ENCODE measurements at places on chromosomes 3 and 15. TPM values are rescaled to one million over a fixed set of nuclear protein-coding genes. Genes with fewer than 3 reads are reported as not detected.
A peak's percentile ranks its signal among the peaks of the same experiment; 100 is the strongest.

DNA sequence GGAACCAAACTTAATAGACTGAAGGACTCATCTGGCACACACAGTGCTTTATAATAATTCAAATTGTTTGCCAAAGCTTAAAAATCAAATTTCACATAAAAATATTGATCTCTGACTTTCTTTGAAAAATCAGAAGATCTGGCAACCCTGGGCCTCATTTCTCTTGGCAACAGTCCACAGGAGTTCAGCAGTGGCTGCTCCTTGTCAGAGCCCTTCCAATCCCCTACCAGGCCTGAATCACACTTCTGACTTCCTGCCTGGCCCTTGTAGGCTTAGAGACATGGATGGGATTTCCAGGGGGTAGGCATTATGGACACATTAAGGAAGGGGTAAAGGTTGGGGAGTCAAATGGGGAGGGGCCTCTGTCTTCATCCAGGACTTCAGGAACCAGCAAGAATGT is 55.5 kb downstream of the PLS1 start:
- no peak for DNase-seq

DNA sequence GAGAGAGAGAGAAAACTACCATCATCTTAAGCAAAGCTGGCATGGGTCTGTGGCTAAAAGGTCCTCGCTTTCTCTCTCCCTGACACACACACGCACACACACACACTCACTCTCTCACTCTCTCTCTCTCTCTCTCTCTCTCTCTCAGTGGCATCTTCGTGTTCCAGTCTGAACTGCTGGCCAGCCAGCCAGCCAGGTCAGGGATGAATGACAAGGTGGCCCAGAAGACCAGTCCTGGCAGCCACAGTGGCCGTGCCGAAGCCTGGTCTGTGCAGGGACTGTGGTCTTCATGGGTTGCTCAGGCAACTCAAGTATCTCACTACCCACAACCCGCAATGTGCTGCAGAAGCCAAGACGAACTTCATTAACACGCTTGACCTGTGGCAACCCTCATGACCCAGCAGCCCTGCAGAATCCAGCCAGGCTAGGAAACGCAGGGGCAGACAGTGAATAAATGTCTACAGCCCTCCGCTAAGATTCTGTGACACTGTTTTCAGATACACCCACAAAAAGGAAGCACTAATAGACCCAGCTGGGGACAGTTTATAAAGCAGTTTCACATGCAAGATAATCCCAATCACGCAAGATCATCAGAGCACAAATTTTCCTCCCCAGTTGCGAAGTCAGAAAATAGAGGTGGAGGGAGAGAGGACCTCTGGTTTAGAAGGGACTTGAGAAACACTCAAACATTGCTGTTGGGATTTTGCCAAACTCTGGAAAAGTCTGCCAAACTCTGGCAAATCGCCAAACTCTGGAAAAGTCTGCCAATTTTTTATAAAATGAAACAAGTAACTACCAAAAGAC is 66.4 kb downstream of the XXYLT1 start:
- DNase-seq: peak; percentile 21

GRCh38 chr3:186570941-186571643 is 572 bp downstream of the DNAJB11 start:
- DNase-seq: no peak

DNA sequence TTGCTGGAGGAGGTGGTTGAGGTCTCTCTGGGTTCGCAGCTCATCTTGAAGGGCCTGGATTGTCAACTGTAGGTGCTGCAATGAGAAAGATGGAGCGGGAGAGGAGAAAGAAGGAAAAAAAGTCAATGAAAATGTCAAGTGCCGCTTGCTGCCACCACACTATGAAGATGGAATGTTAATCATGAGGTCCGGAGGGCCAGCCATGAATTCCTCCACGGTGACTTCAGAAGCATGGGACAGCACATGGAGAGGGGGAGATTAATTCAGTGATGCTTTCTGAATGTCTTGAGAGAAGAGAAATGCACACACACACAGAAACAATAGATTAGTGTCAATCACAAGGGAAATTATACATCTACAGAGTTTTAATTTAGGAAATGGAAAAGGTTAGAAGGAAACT is 171.9 kb downstream of the ERC2 start:
- DNase-seq: no peak

DNA sequence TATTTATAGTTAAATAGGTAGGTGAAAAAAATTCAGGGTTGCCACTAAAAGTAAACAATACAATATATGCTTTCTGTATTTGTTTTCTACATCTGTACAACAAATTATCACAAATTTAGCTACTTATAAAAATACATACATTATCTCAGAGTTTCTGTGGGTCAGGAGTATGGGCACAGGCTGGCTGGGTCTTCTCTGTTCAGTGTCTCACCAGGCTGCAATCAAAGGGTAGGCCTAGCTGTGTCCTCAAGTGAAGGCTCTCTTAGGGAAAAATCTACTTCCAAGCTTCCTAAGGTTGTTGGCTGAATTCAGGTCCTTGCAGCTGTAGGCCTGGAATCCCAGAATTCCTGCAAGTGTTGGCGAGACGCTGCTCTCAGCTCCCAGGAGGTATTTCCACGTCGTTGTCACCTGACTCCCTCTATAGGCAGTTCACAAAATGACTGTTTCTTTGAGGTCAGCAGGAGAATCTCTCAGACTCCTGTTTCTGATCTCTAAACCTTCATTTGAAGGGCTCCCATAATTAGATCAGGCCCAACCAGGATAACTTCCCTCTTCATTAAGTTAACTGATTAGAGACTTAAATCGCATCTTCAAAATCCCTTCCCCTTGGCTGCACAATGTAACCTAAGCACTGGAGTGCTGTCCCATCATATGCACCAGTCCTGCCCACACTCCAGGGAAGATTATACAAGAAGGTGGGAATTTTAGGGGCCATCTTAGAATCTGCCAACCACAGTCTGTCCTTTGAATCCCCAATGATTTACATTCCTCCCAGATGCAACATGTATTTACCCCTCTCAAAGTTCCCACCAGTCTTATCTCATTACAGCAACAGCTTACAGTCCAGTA is 296.6 kb downstream of the SUCLG2 start:
- peak; percentile 26 for DNase-seq

GRCh38 chr3:64290161-64290560 is 64.9 kb upstream of the PRICKLE2 start:
- no peak for DNase-seq

DNA sequence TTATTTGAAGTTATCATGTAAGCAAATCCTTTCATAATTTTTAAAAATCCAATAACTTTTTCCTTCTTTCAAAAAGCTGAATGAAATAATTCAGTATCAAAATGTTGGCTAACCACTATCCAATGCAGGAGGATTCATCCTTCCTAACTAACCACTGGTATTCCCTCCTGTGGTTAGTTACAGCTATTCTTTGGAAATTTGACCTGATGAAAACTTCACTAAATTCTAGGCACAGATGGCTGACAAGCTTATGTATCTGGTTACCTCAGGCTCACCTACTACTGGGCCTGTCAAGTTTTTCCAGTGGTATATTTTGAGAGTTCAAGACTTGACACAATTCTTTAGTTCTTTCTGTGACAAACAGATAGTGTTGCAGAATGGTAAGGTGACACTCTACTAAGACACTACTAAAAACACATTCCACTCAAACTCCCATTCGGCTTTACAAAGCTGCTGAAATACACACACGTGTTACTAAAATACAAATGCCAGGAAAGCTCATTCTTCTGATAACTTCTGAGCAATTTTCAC is 15.8 kb downstream of the NPTN start:
- DNase-seq: no peak

DNA sequence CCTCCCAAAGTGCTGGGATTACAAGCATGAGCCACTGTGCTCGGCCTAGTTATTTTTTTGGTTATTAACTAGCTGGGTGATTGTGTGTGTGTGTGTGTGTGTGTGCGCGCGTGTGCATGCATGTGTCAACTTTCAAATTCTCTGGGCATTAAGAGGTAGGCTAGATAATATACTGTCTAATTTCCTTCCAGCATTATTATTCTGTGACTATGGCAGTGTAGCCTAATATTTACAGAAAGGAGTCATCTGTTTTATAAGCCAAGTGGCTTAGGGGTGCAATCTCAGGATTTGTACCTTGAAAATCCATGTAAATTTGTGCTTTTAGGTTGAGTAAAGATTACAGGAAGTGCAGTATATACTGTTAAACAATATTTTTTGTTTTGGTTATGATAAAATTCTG is 85.1 kb upstream of the ZBTB20 start:
- no peak for DNase-seq

DNA sequence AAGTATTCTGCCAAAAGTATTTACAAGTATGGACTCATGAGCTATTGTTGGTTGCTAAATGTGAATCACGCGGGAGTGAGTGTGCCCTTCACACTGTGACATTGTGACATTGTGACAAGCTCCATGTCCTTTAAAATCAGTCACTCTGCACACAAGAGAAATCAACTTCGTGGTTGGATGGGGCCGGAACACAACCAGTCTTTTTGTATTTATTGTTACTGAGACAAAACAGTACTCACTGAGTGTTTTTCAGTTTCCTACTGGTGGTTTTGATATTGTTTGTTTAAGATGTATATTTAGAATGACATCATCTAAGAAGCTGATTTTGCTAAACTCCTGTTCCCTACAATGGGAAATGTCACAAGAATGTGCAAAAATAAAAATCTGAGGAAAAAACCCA is 30.3 kb downstream of the SYNM start:
- no peak for DNase-seq

- DNase-seq: no peak
These were observed 132.1 kb downstream of the SPATA16 start for GRCh38 chr3:173008978-173009377.

C2CD4B gene
- not detected for total RNA-seq

CACNA1D gene
- 1.9 TPM for total RNA-seq
